ENCODE measurements at places on chromosomes 2 and 18.

GRCh38 chr2:239814861-239815601, 210.1 kb downstream of the NDUFA10 start:
- no peak for DNase-seq

GRCh38 chr2:120831891-120832290, 96.2 kb downstream of the GLI2 start:
- DNase-seq = no peak

- DNase-seq = no peak
Observed at GRCh38 chr2:51559026-51559425, 527.1 kb upstream of the NRXN1 start.

GRCh38 chr2:106282462-106283170, 88.5 kb upstream of the UXS1 start:
- no peak for DNase-seq

GRCh38 chr2:215657844-215658243, 222.0 kb upstream of the FN1 start:
- DNase-seq = no peak

GRCh38 chr2:15930589-15931318, 9.6 kb upstream of the MYCN start:
- DNase-seq = no peak

- no peak for DNase-seq
Observed at GRCh38 chr2:119715409-119716283, 36.6 kb downstream of the TMEM177 start.

DNA sequence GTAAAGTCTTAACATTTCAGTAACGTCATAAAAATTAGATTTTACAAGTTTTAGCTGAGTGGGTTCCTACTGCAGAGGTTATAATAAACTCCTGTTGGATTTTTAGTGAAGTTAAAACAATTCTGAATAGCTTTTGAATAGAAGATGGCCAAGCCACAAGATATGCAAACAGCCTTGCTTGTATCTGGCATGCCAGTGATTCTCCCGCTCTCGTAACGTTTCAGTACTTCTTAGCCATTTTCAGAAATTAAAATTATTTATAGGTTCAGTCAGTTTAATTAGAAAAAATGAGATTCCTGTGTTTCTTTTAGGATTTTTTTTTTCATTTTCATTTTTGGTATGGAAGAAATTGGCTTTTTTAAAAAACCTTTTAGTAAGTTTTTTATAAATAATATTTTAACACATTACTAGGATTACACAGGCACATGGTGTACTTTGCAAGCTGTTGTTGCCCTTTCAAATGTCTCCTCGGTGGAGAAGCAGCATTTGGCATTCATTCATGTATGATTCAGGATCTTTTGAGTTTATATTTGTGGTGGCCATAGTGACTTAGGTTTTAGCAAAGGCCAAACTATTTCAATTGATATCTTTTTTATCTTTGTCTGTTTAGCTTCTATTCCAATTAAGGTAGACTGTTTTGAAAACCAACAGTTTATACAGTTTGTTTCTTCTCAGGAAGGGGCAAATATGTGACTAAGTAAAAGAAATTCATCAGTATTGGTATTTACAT, 30.6 kb upstream of the RND3 start:
- DNase-seq = no peak

DNA sequence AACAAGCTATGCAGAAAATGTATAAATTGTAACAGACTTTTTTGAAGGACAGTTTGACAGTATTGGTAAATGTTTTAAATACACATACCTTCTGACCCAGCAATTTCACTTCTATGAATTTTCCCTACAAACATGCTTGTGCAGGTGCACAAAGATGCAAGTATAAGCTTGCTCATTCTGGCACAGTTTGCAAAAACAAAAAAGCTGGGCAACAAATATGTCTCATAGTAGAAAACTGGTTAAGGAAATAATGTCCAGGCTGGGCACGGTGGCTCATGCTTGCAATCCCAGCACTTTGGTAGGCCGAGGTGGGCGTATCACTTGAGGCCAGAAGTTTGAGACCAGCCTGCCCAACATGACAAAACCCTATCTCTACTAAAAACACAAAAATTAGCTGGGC, 96.9 kb upstream of the NEDD4L start:
- no peak for DNase-seq

- DNase-seq = no peak
Observed at GRCh38 chr2:24304631-24305030, 55.7 kb downstream of the ITSN2 start.

GRCh38 chr2:44692821-44693220, 248.7 kb upstream of the SIX3 start:
- no peak for DNase-seq

DNA sequence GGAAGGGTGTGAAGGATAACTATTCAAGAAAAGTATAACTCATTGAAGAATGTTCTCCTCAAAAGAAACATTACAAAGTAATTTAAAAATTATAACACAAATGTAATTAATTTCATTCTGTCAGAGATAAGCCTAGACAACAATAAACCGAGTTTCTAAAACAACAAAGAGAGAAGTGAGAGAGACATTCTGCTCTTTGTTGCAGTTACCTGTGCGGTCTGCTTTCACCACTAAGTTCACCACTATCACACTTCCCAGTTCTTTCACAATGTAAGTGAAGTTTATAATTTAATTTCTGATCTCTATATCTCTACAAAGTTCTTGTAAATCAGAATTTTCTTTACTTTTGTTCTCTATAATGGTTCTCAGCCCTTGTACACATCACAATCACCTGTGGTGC, 76.3 kb upstream of the FRZB start:
- DNase-seq = no peak

Measured in A673 (cell line).